ENCODE measurements at places on chromosomes 1 and 21.
A peak's percentile ranks its signal among the peaks of the same experiment; 100 is the strongest.

DNA sequence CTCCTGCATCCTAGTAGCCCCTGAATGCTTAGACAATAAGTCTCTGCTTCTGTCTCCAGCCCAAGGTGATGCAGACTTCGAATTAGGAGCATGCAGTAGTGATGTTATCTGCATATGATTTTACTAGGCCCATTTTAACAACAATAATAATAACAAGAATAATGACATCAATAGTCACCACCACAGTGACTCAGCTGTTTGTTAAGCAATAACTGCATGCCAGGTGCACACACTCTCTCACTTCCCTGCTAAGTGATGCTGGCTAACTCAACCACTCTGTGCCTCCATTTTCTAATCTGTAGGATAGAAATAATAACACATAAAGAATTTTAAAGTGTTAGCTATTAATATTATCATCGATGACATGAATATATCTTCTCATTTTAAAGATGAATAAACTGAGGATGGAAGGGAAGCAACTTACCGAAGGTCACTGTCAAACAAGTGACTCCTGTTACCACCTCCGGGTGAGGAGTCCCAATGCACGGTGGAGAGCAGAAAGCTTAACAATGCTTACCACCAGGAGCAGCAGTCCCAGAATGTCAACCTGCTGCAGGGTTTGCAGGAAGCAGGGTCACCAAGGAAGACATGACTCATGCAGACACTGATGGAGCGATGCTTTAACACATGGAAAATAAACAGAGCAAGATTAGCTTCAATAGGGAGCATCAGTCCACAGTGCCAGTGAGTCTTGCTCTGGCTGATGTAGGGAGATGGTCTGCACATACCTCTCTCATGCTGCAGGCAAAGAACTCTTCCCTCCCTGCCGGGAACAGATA lies 290.2 kb downstream of the SPATA17 start:
- DNase-seq = peak; percentile 39

DNA sequence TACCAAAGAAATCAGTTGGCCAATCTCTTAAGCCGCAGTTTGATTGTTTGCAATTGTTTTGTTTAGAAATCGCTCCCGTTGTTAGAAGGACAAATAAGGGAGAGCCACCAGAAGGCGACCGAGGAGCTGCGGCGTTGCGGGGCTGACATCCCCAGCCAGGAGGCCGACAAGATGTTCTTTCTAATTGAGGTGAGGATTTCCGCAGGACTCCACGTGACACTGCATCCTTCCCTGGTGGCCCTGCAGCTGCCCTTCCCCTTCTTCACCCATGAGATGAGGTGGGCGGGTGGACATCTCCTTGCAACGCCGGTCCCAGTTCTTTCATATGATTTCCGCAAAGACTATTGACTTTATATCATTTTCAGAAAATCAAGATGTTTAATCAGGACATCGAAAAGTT lies 27.2 kb upstream of the MX1 start:
- no peak for DNase-seq

- DNase-seq = peak; percentile 61
Measured at GRCh38 chr1:201530741-201531531, 8.0 kb upstream of the NAV1 start.

DNA sequence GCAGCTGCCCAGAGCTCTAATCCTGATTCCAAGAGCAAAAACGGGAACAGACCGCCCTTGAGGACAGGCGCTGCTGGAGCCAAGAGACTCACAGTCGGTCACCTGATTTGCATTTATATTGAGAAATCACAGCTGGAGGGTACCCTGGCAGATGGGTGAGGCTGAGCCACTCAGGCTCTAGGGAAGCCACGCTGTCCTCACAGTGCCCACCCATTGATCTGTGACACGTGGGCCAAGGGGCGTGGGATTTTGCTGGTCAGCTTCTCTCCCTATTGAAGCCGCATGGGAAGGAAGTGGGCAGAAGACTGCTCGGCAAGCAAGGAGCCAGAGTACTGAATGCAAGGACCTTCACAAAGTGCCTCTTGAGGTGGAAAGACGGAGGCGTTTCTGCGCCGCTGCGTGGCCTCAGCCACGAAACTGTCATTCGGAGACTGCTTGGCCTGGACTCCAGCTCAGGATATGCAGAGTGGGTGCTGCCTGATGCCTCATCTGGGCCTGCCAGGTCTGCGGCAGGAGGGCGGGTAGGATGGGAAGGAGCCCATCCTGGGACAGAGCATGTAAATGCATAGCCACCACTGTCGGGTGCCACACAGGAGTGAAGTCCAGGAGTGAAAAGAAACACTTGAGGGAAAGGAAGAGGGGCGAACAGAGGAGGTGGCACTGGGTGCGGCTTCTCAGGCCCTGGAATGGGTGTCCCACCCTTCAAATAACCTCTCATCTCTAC lies 139.8 kb downstream of the PGBD5 start:
- no peak for DNase-seq

DNA sequence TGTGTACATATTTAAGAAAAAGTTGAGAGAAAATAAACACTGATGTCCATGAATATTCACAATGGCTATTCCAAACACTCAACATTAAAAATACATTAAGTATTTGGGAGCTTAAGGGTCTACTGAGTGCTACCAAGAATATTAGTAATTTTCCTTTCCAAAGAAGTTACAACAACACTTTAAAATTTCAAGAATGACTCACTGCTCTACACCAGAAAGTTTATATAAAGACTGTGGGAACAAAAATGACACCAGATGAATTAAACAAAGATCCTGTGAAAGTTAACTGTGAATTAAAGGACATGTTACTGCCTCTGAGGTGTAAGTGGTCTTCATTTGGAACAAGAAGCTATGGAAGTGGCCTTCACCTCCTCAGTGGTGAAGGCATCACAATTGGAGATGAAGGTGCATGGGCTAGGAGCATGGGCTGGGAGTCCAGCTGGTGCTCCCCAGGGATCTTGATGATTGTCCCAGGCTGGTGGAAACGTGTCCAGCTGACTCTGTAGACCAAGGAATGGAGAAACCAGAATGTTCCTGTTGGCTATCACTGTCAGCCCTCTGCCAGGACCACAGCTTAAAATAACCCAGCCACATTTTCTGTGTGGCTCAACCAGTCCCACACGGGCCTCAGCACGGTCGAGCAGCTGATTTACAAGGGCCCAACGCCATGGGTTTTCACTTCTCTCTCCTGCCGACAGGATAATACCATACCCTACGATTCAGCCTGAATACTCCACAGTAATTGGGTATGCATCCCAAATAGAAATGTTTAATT lies 28.8 kb downstream of the TAF5L start:
- DNase-seq = no peak

DNA sequence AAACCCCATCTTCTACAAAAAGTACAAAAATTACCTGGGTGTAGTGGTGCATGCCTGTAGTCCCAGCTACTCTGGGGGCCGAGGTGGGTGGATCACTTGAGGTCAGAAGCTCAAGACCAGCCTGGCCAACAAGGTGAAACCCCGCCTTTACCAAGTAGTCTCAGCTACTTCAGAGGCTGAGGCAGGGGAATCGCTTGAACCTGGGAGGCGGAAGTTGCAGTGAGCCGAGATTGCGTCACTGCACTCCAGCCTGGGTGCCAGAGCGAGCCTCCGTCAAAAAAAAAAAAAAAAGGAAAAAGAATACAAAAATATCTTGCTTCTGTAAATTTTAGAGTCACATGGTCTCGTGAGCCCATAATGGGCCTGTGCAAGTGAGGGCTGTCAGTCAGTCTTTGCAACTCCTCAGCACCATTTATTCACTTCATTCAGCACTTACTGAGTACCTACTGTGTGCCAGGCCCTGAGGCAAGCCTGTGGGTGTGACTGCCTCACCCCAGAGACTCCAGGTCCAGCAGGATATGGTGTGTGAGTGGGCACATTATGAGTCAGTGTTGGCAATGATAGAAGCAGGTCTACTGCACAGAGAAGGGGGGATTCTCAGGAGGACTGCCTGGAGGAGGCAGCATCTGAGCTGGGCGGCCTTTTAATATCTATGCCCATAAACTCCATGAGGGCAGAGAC lies 46.8 kb upstream of the TARDBP start:
- no peak for DNase-seq

DNA sequence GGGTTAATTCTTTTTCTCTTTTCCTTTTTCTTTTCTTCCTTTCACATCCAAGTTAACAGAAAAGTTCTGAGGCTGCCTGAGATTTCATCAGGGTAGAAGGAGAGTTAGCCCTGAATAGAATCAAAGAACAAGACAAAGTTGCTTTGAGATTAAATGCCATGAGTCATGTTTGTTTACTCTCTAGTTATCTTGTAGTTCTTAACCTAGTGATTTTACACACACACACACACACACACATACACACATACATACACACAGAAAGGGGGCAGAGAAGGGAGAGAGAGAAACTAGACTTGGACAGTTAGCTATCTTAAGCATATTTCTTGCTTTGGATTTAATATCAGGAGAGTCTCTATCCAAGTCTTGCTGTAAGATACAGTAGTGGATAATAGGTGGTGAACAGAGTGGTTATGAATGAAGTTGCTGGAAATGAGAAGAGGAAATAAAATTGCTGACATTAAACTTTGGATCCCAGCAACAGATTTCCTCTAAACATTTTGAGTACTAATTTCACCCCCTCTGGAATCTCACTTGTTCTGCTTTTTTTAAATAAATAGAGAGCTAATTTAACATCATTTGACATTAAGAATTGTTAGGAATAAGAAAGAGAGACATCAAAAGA lies 19.9 kb downstream of the PLA2G4A start:
- no peak for DNase-seq
